ENCODE measurements at places on chromosomes 4 and X.

DNA sequence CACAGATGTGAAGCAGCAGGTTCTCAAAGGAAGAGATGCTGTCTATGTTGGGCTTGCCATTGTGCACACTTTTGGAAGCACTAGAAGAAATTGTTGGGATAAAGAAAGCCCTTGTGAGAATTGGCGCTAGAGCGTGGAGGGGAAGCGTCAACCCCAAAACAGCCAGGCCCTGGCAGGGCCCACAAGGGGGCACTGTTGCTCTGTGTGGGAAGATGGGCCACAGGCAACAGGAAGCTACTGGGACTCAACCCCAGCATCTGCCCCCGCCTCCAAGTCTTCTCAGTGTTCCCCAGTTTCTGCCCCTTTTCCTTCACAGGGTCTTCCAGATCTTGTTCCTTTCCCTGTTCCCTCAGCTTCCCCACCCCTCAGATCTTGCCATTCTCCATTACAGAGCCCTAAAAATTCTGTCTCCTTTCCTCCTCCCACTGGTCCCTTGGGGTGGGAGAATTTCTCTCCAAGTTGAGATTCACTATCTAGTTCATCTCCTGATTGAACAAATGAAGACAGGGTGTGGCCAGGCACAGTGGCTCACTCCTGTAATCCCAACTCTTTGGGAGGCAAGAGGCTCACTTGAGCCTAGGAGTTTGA lies 85.5 kb downstream of the STARD8 start:
- peak; percentile 82 for DNase-seq

DNA sequence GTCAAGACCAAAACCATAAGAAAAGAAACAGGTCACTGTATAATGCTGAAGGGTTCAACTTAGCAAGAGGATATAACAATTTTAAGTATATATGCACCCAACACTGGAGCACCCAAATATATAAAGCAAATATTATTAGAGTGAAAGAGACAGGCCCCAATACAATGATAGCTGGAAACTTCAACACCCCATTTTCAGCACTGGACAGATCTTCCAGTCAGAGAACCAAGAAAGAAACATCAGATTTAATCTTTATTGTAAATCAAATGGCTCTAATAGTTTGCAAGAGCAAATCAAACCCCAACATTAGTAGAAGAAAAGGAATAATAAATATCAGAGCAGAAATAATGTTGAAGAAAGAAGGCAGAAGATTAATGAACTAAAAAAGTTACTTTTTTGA lies 36.2 kb downstream of the MAGED4 start:
- DNase-seq: no peak

- DNase-seq: no peak
Observed at GRCh38 chrX:148037020-148037419, 55.9 kb downstream of the FMR1NB start.

- no peak for DNase-seq
Observed at GRCh38 chrX:38961936-38962335, 160.7 kb downstream of the MID1IP1 start.

DNA sequence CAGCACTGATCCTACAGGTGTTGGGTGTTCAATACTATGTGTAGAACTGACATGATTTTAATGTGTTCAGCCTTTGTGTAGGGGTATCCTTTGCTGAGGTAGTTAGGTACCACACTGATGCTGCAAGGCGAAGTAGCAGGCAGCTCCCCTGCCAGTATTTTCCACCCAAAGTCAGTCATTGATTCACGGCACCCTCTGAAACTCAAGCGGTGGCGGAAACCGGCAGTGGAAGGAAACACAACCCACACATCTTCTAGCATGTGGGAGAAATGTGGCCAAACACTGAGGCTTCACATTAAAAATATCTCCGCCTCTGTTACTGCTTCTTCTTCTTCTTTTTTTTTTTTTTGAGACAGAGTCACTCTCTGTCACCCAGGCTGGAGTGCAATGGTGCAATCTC lies 126.3 kb downstream of the AASDH start:
- no peak for DNase-seq

DNA sequence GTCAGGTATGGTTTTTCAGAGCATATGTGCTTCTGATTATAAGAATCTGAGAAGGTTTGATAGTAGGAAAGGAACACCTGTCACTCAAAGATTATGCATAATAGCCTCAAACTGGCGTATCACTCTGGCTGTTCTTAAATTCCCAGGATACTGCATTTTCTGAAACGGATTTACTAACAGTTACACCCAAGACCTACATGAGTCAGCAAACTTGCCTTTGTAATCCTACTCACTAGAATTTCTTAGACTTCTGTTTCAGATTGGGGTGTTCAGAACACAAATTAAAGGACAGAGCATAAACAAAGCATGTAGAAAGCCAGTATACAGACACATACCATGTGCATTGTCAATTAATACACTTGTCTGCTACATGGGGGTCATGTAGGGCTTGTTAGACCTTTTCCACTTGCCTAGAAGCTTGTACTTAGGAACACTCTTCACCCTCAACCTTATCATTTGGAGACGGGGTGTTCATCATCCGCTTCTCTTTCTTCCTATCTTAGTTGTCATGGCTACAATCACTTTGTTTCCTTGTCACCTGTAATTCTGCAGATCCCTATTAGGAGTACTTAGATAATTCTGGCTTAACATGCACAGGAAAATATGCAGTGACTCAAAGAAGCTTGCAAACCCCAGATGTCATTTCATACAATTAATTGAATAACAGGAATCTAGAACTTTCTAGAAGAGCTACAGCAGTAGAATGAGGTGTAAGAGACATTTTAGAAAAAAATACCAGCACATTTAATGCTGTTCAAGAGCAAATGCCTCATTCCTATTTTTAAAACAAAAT lies 593.0 kb upstream of the TENM3 start:
- no peak for DNase-seq

DNA sequence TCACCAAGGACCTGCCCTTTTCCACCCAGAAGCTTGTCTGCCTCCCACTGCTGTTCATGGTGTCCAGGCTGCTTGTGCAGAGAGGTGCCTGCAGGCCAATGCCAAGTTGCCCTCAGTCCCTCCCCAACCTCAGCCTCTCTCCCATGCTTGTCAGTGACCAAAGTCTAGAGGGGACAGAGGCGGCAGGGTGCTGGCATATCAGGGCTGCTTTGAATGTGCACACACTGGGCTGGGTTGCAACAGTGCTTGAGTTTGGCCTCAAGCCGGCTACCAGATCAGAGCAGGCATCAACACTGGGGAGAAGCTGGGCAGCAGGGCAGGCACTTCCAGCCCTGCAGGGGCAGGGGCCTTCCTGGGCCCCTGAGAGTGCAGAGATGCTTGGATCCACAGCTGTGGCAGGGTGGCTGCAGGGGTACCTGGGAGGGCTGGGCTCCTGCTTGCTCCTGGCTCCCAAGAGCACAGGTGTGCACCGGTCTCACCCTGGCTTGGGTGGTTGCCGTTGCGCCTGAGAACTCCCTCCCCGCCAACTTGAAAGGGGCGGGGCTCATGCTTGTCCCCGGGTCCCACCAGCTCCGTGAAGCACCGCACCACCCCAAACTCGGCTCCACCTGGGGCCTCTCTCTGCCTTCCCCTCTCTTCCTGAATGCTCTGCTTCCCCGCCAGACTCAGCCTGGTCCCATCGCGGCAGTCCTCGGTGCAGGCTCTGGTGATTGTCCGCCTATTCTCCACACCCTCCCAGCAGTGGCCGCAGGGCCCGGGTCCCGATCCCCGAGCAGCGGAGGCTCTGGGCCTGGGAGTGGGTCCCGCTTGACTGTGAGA lies 1681.9 kb upstream of the ADGRL3 start:
- no peak for DNase-seq

- DNase-seq: no peak
Observed at GRCh38 chrX:68238568-68238967, 194.7 kb downstream of the OPHN1 start.

DNA sequence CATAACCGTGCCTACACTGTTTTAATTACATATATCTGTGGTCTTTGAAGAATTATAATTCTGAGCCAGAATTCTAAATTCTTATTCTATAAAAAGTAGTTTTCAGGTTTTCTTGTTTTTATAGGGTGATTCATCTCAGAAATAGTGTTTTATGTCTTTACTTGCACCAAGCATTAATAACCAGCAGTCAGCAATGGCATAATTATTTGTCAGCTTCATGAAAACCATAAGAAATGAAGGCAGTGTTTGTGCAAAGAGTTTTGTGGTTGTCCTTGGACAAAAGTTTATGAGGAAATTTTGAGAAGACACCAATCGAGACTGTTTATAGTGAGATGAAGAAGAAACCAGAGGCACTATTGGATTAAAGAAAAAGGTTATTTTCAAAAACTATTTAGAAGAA lies 37.2 kb downstream of the EDNRA start:
- no peak for DNase-seq

GRCh38 chr4:8694226-8694625 lies 101.7 kb downstream of the CPZ start:
- DNase-seq: peak; percentile 38

DNA sequence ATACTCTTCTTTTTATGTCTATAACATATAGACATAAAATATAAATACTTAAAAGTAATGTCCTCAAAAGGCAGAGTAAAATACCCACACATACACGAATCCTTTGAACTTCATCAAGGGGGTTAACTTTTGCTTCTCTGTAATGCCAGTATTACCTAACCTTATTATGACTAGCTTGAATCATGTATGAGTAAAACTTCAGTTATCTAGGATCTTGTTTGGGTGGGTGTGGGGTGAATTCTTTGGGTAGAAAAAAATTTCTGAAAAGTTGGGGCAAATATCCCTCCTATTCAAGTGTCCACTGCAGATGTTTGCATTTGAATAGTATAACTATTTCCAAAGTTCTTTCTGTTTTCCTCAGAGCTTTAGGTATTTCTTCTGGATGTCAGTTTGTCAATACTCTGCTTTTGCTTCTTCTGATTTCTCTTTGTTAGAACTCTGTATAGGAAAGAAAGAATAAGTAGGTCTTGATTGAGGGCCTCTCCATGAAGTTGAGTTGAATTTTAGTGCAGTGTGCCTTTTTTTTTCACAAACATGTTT lies 173.8 kb downstream of the ADGRL3 start:
- no peak for DNase-seq

- DNase-seq: no peak
Observed at GRCh38 chrX:96575011-96575410, 109.6 kb upstream of the DIAPH2 start.

- DNase-seq: no peak
Observed at GRCh38 chrX:1281521-1281920, 12.9 kb downstream of the CSF2RA start.

- no peak for DNase-seq
Observed at GRCh38 chr4:71501992-71502391, 163.2 kb downstream of the SLC4A4 start.

DNA sequence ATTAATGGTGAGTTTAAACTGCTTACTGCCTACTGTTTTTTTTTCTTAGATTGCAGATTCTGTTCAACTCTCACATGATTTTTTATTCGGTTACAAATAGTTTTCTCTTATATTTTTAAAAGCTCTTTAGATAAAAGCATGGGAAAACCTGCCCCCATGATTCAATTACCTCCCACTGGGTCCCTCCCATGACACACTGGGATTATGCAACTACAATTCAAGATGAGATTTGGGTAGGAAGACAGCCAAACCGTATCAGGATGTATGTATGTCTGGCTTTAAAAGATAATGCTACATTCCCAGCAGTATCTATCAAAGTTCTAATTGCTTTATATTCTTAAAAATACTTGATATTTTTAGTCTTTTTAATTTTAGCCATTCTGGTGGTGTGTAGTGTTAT lies 131.5 kb downstream of the JADE1 start:
- no peak for DNase-seq
